Stimulated activated CD8-positive, alpha-beta memory T cell treated with anti-CD3 and anti-CD28 coated beads, Interleukin-15, amount 100 ng/mL, for 4 hours (primary cell): ENCODE measurements at places on chromosomes 3 and 15.

DNA sequence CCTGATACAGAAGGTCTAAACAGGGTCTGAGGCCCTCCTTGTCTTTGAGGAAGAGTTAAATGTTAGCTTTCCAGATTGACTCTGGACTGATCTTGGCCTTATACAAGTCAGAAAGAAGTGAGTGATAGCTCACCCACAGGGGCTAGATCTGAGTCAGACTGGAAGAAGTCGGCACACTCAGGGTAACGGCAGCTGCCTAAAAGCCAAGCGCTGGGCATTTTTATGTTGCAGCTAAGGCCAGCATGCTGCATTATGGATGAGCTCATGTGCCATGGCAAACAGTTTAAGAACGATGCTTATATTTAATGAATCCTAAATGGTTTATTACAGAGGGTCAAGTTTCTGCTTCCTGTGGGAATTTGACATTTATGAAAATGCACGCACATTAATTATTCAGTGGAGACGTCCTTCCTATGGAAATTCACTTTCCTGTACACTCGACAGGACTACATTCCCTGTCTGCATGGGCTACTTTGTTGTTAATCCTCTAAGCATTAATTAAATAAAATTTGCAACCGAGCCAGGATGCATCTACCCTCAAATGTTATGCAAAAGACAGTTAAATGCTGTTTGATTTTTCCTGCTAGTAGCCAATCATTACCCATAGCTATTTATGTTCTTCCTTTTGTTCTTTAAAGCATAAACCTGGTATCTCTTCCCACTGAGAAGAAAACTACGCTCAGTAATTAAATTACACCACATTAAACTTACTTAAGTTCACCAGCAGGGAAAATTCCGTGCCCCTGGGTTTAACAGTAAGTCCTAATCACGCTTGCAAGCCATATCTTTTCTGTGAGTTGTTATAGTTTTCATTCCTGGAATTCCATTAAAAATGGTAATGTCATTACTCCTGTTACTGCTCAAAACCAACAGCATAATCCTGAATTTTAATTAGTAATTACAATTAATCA is 762.7 kb upstream of the CFAP20DC start:
- no peak for DNase-seq

DNA sequence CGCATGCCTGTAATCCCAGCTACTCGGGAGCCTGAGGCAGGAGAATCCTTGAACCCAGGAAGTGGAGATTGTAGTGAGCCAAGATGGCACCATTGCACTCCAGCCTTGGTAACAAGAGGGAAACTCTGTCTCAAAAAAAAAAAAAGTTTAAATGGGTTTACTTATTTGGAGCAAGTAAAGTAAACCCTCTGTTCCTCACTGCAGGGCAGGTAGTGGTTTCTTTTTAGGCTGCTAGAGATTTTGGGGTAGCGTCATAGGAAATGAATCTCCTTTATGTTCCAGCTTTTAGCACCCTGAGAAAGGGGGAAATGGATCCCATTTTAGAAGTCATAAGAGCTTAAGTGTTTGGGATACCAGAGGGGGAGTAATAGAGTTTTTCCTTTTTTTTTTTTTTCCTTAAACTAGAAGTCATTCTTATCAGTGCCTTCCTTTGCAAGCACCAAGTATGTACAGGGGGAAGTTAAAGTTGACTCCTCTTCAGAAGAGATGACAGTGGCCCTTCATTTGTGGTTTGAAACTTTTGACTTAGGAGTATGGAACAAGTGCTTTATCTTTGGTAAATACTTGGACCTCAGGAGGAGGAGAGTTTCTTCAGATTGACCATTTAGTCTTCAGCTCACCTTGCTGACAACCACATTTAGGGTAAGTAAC is 8.0 kb downstream of the PXK start:
- DNase-seq, result no peak

- no peak for DNase-seq
These were observed 609 bp upstream of the TBC1D23 start for GRCh38 chr3:100260081-100260684.

- DNase-seq, result no peak
These were observed 135.4 kb upstream of the MB21D2 start for GRCh38 chr3:193053046-193053435.

DNA sequence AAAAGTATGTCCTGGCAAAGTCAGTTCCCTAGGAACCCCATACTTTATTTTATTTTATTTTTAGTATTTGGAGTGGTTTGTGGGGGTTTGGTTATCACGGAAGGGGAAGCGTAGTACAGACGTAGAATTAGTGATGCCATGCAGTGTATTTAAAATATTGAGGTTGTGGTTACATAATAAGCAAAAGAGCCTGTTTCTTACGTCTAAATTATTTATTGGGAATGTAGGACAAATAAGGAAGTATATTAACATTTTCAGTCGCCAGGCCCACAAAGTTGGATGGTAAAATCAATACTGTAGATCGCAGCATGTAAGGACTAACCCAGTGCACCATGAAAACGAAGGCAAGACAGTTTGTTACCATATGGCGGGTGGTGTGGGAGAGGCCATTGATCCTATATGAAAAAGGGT is 558 bp downstream of the DTWD1 start:
- no peak for DNase-seq

- DNase-seq, result no peak
These were observed 204.8 kb upstream of the TOPAZ1 start for GRCh38 chr3:44036850-44037249.

- no peak for DNase-seq
These were observed 13.1 kb downstream of the PEAK1 start for GRCh38 chr15:77406846-77407245.

- DNase-seq, result no peak
These were observed 10.8 kb downstream of the EDEM1 start for GRCh38 chr3:5198313-5198677.

GRCh38 chr3:22045882-22046281 is 294.9 kb upstream of the ZNF385D start:
- no peak for DNase-seq

DNA sequence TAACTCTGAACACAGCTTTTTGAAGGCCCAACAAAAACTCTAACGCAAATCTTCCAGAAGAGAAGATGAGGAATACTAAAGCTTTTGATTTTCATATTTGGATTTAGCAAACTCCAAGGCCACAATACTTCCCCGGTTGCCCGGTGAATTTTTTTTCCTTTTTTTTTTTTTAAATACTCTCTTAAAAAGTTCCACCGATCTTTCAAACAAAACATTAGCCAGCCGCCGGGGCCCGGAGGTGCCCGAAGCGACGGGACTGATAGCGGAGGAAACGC is 2.3 kb downstream of the FOXL2 start:
- DNase-seq, result no peak

- DNase-seq, result no peak
These were observed at the start of gene PDE8A for GRCh38 chr15:84981711-84982300. TSS of gene PDE8A (plus strand) at chr15:84981856. CDS start at chr15:84982163, 307 bp downstream.

DNA sequence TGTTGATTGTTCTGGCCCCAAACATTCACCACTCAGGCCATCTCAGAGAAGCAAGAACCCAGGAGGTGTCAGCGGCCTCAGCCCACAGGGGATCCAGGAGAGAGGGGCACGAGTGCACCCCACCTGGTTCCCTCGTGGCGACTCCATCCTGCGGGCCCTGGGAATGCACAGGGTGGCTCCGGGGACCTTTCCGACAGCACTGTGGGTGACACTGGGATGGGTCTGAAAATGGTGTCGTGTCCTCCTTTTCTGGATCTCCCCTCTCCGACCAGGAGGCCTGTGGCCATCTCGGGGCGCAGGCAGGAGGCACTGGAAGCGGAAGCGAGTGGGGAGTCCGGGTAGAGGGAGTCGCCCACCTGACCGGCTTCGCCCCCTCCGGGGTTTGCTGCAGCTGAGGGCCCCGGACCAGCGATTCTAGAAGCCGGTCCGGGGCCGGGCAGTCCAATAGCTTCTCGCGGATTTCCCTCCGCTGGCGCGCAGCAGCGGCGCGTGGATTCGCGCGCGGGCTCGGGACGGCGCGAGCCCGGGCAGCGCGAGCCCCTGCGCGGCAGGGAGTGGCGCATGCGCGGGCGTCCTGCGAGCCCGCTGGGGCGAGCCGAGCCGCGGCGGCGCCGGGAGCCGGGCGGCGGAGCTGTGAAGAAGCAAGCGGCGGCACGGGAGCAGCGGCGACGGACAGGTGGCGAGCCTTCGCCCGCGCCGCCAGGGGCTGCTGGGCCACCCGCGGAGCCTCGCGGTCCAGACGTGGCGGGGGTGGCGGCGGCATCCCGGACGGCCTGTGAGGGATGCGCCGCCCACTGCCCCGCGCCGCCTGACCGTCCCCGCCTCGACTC is at the start of gene DOCK3:
TSS of gene DOCK3 (plus strand) at position 579 of the 830 bp plus-strand sequence. CDS start 337 bp downstream, outside the sequence.
- peak; percentile 32 for DNase-seq

GRCh38 chr15:98503970-98504369 is 144.4 kb upstream of the IGF1R start:
- no peak for DNase-seq

DNA sequence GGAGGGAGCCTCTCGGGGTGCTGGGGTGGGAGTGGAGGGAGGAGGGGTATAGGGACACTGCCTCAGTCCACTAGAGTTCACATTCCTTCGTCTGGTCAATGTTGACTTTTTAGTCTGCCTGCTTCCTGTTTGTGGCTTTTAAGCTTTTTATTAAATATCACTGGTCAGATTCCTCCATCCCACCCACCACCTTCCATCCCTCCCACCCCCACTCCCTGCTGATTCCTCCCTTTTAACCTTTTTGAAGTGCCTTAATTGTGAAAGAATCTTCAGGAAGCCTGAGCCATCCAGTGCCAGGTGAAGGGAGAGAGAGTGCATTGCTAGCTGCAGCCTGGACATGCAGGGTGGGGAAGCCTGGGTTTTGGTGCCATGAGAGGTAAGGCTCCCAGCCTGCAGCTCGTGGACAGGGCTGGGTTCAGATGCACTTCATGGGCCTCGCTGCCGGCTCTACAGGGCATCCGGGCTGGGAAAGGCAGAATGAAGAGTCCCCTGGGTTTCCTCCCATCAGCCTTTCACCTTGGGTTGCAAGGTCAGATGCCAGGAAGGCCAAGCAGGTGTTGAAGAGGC is 105.9 kb downstream of the DNAJB8 start:
- no peak for DNase-seq

DNA sequence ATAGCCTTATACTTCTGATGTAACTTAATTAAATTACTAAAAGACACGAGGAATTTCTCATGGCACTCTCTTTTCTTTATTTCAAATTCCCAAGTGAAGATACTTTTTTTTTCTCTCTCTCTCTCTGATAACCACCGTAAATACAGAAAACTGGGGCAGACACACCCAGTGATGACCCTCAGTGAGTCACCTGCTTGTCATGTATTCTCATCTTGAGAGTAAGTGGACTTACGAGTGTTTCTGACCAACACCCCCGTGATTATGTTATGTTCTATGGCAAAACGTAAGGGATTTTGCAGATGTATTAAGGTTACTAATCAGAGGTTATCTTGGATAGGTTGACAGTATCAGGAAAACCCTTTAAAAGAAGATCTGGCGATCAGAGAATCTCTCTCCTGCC is 348.8 kb upstream of the ZNF717 start:
- DNase-seq, result no peak

GRCh38 chr15:51775967-51776816 is 24.8 kb downstream of the TMOD2 start:
- DNase-seq, result peak; percentile 7

DNA sequence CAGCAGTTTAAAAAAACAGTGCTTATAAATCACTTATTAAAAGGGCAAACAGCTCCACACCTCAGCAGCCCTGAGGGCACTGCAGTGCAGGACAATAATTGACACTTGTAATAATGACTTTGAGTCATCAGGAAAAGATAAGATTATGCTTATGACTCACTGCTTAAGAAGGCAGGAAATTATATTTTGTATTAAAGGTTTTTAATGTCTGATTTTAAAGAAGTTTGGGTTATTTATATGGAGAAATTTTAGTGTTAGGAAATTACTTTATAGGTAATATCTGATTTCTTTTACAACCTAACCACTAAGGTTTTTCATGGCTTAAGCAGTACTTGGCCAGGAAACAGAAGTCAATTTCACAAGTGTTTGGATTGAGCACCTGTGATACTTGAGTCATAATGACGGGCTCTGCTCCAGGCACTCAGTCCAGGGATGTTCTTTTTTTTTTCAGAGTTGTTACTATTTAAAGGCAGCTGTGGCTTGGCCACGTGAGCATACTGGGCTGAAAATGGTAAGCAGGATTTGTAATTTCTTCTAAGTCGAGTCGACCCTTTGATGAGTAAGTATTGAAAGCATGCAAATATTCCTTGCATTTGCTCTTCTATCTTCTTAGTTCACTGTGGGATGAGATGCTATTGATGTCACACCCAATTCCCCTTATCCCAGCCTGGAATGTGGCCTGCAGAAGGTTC is 21.6 kb upstream of the SLC6A20 start:
- DNase-seq, result no peak

DNA sequence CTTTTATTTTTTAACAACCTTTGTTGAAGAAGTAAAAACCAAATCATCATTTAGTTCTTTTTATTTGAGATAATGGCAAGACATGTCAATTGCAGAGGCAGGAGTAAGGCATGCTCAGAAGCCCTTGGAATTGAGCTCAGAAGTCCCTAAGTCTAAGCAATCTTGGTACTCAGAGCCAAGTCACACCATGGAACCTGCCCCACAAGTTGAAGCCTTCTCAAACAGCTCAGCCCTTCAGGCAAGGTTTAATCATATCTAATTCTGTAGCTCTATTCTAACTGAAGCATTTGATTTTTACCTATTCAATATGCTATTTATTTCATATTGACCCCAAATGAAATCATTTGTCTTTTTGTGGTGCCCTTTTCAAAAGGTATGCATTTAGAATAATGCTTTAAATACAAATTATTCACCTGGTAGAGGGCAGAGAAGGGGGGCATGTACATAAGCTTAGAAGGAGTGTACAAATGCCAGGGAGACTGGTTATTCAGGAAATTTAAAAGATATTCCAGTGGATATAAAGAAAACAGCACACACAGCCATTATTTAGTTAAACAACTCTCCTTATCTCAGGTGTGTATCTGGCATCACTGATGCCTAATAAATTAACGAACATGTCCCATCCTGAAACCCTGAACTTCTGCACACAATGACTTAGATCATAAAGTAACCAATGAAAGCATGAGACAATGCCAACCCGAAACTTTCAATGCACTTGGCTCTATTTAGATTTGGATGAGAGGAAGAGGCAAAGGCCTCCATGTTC is 26.2 kb upstream of the TOP2B start:
- no peak for DNase-seq
